Kidney (tissue), 22 donors: ENCODE measurements at places on chromosomes 2 and 18.

DNA sequence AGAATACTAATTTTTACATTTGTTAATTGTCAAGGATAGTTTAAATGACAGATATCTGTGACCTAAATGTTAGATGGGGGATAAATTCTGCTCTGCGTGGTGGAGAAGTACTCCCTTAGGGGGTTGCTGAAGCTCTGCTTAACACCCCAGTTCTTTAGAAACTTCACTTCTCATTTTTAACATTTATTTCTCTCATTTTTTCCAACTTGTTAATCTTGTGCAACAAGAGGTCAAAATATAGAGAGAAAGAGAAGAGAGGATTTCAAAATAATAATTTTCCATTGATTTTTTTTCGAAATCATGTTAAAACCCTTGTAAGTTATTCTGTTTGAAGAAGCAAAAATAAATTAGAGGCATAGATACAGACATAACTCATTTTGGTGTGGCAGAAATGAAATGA is 61.3 kb upstream of the SLC8A1 start:
- no peak for DNase-seq

DNA sequence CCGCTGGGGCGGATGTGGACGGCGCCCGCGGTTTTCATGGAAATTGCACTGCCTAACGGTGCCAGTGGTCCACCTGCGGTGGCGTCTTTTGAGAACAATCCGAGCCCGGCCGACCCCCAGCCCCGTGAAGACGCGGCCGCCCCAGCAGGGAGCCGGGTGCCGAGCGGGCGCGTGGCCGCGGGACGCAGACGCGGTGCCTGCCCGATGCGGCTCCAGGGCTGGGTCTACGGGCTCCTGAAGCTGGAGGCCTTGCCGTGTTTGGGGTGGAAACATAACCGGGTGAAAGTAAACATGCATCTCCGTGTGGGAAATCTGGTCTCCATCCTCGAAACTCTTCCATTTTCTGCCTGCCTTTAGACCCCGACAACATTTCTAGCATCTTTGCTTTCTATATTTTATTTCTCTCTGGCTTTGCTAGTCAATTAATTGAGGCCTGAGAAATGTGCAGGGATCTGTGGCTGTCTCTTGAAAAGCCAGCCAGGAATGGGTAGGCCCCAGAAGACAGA is 572 bp downstream of the INPP4A start:
- no peak for DNase-seq

- no peak for DNase-seq
These were observed 648.9 kb upstream of the SALL3 start for GRCh38 chr18:78330766-78331165.

GRCh38 chr2:140604096-140604495 is 1526.7 kb downstream of the LRP1B start:
- DNase-seq, result no peak

DNA sequence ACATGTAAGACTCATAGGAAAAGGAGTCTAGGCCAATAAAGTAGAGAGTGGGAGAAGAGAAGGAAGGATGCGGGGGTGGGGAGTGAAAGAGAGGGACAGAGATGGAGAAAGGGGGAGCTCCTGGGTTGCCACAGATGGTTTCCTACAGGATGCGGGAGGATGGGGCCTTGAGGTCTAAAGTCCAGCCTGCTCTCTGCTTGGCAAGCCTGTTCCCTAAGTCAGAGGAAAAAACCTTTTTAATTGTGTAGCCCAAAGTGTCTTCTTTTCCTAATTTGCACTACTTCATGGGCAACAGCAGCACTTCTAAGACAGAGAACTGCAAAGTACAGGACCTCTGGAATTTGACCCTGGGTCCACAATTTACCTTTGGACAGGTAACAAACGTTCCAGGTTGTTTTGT is 1.4 kb upstream of the FAM110C start:
- no peak for DNase-seq

- DNase-seq, result no peak
These were observed 381.6 kb upstream of the ID2 start for GRCh38 chr2:8300216-8300615.

GRCh38 chr18:5469340-5469739 is 74.5 kb downstream of the EPB41L3 start:
- DNase-seq, result no peak

GRCh38 chr2:73925033-73925704 is 1.5 kb upstream of the DGUOK start:
- DNase-seq, result no peak

- no peak for DNase-seq
These were observed 121.0 kb downstream of the KLHL29 start for GRCh38 chr2:23505984-23506380.

DNA sequence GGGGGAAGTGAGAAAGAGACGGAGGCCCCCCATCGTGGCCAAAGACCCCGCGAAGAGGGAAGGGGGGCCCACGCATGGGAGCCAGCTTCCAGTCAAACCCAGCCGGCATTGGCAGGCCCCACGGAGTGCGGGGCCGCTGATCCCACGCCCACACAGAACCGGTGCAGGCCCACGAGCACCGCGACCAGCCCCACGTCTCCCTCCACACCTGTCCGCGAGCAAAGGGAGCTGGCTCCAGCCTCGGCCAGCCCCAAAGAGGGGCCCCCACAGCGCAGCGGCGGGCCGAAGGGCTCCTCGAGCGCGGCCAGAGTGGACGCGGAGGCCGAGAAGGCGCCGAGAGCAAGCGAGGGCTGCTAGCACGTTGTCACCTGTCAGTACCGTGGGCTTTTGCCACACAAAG is 125.0 kb upstream of the TWIST2 start:
- no peak for DNase-seq

DNA sequence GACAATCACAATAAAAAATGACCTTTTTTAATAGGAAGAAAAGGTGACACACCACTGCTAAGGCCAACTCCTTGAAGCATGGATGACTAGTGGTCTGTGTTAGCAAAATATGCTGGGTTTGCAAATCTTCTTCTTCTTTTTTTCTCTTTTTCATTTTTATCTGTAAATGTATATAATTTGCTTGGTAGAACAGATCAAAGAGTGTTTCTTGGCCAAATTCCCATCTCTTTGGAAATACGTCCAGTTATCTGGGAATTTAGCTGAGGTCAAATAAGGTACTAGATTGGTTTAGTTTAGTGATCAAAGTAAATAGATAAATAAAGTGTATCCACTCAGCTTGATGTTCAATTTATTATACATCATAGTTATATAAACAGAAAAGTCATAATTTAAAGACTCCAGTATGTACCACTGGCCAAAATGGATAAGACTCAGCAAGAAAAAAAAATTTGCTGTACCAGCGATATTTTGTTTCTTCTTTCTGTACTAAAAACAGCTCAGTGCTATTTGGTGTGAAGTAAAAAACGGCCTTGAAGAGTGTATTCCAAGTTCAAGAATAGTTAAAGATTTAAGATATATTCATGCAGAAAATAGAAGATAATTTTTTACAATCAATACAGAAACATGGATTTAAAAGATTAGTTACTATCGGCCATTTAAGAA is 738.6 kb upstream of the PIK3C3 start:
- DNase-seq, result no peak

GRCh38 chr2:18299423-18300212 is 260.8 kb downstream of the RDH14 start:
- DNase-seq, result peak; percentile 27

GRCh38 chr2:174208026-174208425 is 40.3 kb downstream of the OLA1 start:
- no peak for DNase-seq

DNA sequence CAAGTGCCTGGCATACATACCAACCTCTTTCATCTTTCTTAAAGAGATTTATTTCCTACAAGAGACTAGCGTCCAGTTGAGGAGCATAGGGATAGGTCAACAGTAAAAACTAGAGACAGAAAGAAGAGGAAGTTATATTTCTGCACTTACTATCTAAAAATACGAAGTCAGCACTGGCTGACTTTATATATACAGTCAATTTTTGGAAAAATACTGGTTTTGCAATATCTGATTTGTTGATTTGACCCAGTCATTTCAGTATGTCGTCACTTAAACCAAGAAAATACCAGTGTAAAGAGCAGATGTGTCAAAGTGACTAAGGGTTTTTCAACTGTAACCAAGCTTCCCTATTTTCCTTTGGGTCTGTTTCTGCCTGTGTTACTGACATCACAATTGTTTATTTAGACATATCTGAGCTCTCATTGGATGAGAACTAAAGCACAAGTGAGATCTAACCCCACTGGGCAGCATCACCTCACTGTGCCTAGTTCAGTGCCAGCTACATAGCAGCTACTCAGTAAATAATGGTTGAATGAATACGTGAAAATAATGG is 23.0 kb downstream of the CYTIP start:
- DNase-seq, result no peak

- no peak for DNase-seq
These were observed 753.9 kb downstream of the SUCLG1 start for GRCh38 chr2:83705146-83705545.

DNA sequence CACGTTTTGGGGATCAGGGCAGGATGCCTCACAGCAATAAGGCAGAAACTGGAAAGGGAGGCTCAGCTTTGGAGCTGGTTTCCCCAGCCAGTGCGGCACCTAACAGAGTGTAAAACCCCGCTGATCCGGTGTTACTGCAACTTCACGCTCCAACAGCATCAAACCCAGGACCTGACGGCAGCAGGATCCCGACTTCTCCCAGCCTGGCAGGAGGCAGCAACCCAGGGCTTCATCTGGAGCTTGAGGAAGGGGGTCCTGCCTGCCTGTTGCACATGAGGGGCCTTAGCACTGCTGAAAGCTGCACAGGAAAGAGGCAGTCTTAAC is 209.8 kb downstream of the MGAT5 start:
- DNase-seq, result peak; percentile 22

DNA sequence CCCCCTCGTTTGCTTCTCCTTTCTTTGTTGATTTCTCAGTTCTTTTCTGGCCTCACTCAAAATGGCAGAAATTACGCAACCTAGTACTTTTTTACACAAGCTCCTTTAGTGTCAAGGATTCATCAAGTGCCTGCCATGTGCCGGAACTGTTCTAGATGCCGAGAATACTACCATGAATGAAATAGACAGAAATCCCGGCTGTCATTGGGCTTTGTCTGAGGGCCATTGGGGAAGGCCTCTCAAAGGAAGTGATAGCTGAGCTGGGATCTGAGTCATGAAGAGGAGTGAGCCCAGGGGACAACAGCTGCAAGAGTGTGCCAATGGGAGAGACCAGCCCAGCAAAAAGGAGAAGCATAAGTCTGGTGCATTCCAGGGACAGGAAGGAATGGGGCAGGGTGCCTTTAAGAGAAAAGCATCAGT is 34.3 kb upstream of the PPP1CB start:
- no peak for DNase-seq

DNA sequence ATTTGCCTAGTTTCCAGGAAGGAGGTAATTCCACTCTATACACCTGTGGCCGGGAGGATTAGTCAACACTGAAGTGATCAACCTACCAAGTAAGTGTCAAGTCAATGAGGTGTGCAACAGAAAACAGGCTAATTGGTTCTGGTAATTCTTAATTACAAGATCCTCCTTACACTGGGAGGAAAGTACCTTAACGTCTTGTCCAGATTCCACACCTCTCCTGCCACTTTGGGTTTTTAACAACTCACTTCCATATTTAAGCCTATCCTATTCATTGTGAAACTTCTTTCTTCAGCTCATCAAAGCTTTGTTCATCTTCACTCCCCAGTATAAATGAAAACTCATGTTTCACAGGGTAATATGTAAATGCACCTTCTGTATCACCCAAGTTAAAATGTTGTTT is 22.0 kb upstream of the MAP4K4 start:
- no peak for DNase-seq

DNA sequence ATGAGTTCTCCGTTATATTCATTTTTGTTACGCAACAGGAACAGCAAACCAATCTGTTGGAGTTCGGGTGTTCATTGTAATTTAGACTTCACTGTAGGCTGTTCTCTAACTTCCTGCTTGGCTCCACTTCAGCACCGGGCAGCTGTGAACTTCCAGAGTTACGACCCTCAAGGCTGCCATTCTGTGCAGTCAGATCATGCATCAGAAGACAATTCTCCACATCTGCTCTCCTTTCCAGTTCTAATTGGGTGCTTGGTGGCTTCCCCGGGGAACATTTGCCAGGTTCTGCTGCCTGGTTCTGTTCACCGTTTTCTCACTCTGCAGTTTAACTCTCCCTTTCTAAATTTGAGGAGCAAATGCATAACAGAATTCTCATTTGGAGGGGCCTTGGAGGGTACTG is 237.7 kb downstream of the NYAP2 start:
- no peak for DNase-seq

DNA sequence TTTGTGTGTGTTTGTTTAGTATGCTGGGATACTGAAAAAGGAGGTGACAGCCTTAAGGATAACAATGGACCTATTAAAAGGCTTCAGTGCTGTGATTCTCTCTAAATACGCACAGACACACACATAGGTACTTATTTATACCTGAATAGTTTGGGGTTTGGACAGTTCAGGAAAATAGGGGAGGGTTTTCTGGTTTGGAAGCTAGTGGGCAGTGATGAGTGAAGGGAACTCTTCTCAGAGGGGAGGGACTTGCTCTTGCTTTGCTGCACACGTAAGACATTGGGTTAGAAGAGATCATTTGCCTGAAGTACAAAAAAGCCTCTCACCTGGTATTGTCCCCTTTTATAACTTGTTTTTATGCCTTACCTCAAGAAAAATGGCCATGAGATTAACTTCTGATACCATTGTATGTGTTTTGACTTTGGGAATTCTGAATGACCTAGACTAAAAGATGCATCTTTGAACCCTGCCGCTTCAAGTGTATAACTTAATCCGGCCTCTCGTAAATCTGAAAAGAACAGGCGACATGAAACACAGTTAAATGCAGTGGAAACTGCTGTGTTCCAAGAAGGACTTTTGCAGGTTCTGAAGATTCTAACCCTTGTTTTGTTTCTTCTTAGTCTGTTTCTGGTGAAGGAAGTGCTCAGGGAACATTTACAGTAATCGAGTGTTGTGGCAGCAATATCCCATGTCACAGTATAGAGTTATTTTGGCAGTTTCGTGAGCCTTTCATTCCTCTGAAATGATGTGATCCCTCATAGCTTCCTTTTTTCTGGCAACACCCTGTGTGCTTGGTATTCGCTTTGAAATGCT is 2.5 kb downstream of the CRIM1 start:
- peak; percentile 83 for DNase-seq

DNA sequence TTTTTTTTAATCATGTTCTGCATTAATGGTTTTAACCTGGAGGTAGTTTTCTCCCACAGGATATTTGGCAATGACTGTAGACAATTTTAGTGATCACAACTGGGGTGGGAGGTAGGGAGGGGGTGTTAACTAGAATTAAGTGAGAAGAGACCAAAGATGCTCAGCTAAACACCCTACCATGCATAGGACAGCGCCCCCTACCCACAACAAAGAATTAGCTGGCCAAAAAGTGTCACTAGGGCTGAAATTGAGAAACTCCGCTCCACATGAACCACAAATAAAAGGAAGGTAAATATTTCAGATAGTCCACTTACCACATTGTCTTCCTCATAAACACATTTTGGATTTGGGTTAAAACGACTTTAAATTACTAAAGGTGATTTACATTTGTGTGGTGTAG is 942.6 kb downstream of the SUCLG1 start:
- no peak for DNase-seq
